ENCODE measurements at places on chromosomes 1 and 21. TPM values are rescaled to one million over a fixed set of nuclear protein-coding genes. Genes with fewer than 3 reads are reported as not detected.

DNA sequence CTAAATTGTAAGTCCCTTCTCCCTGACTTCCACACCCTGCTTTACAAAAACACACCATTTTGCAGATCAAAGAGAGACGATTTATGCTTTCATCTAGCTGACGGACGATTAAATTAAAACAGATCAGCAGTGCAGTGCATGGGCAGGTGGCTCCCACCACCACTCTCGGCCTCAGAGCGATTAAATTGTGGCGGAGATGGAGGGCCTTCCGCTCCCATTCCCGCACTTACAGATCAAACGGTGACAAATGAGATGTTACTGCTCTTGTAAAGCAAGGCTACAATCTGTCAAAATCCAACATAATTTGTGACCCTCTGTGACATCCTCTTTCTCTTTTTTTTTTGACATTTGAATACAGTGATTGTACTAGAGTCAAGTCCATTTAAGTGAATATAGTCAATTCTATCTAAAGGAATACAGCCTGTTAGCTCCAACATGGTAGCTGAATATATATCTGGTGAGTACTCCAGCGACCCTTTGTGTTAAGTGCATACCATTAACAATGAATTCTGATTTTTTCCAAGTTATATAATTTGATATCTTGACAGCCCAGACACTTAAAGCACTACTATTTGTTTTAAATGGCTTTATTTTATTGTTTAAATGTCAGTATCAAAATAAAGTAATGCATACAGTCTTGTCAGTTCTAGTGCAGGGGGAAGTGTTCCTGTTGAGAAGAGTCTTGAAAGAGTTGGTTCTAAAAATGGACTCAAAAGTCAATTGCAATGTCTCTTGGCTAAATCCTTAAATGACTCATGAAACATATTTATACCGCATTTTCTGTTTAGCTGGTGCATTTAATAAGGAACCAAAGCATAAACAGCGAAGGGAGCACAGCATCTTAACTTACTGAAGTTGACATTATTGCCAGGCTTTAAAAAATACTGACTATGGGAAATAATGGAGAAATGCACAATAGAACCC lies 109.0 kb downstream of the ESRRG start:
- no peaks in the 10 kb centered on the region for H3K4me1 ChIP-seq
- no peaks in the 10 kb centered on the region for H3K36me3 ChIP-seq
- no peaks in the 10 kb centered on the region for H3K27me3 ChIP-seq

DNA sequence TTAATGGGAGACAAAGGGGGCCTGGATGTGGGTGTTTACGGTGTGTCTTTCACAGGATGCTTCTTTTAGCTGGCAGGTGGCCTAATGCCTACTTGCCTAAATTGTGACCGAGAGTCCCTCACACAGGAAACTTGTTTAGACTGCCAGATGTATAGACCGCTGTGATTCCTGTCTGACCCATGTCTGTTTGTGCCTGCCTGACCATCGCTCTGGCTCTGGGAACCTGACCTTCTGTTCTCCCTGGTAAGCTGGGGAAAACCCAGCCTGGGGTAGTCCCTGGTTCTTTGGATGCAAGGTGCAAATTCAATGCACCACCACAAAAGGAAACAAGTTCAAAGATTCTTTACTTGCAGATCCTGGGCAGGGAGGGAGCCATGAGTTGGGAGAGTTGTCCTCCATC lies 68.4 kb downstream of the DMRTA2 start:
- H3K27me3 ChIP-seq: no peaks in the 10 kb centered on the region
- no peaks in the 10 kb centered on the region for H3K4me1 ChIP-seq
- no peak overlapping the region for H3K27ac ChIP-seq
- no peak for DNase-seq
- no peak overlapping the region for H3K4me3 ChIP-seq
- H3K36me3 ChIP-seq: no peaks in the 10 kb centered on the region

DNA sequence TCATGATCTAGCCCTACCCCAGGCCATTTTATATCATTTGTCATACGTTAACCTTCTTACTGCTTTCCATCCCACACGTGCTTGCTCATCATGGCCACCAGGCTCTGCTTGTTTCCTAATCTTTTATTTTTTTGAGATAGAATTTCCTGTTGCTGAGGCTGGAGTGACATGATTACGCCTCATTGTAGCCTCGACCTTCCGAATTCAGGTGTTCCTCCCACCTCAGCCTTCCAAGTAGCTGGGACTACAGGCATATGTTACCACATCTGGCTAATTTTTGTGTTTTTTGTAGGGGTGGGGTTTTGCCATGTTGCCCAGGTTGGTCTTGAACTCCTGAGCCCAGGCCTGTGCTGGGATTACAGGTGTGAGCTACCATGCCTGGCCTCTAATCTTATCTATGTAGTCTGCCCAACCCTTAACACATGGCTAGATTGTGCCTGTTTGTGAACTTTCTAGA lies 3.3 kb downstream of the UAP1 start:
- no peaks in the 10 kb centered on the region for H3K27me3 ChIP-seq
- H3K36me3 ChIP-seq: peaks cover 39% of the 10 kb centered on the region
- H3K27ac ChIP-seq: peak overlapping the region; percentile 20

The CLIC6 gene
- 1.3 TPM for total RNA-seq

The TCHHL1 gene
- not detected for total RNA-seq

The NEGR1 gene
- total RNA-seq: not detected

The TAS1R1 gene
- total RNA-seq: not detected

GRCh38 chr1:23044035-23044434 lies 24.8 kb downstream of the KDM1A start:
- peaks cover 32% of the 10 kb centered on the region for H3K4me1 ChIP-seq
- H3K36me3 ChIP-seq: peaks cover 19% of the 10 kb centered on the region
- no peak for DNase-seq
- H3K27me3 ChIP-seq: no peaks in the 10 kb centered on the region
- no peak overlapping the region for H3K27ac ChIP-seq

DNA sequence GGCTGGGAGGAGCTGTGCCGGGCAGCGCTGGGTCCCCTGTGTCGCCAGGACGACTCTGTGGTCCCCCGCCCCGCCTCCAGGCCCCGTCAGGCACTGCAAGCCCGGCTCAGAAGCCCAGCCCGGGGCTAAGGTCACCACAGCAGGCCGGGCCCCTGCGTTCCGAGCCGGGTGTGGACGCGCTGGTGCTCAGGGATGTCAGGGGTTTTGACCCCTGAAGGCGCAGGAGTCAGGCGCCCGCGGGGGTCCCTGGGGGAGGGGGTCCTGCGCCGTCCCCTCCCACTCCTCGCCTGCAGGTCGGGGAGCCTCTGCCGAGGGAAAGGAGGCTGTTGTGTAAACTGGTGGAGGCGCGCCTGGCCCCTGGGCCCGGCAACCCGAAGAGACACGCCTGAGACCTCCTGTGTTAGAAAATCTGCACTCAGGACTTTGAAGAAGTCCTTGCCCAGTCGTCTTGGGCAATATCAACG lies 23.7 kb upstream of the TMEM54 start:
- no peaks in the 10 kb centered on the region for H3K36me3 ChIP-seq
- no peak for DNase-seq

GRCh38 chr1:64743954-64744491 lies 852 bp upstream of the RAVER2 start:
- DNase-seq: no peak
- H3K27ac ChIP-seq: no peak overlapping the region
- peaks cover 38% of the 10 kb centered on the region for H3K27me3 ChIP-seq
- no peaks in the 10 kb centered on the region for H3K36me3 ChIP-seq

DNA sequence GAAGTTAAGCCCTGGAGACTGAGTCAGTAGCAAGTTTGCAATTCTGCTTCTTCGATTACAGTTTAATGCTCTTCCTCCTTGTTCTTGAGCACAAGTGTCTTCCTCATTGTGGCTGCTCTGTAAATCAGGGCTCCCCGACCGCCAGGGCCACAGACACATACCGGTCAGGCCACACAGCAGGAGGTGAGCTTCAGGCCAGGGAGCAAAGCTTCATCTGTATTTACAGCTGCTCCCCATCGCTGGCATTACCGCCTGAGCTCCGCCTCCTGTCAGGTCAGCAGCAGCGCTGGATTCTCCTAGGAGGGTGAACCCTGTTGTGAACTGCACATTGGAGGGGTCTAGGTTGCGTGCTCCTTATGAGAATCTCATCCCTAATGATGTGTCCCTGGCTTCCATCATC lies 1.7 kb upstream of the TRAPPC10 start:
- H3K4me1 ChIP-seq: peaks cover 29% of the 10 kb centered on the region
- peaks cover 25% of the 10 kb centered on the region for H3K36me3 ChIP-seq
- no peak overlapping the region for H3K27ac ChIP-seq

- no peak for DNase-seq
- no peak overlapping the region for H3K4me3 ChIP-seq
- no peaks in the 10 kb centered on the region for H3K27me3 ChIP-seq
Measured at GRCh38 chr1:36909946-36910725, 124.2 kb downstream of the GRIK3 start.

GRCh38 chr1:246544001-246544400 lies 22.1 kb downstream of the TFB2M start:
- H3K4me3 ChIP-seq: no peak overlapping the region
- no peak overlapping the region for H3K27ac ChIP-seq
- H3K4me1 ChIP-seq: peaks cover 2% of the 10 kb centered on the region
- no peak for DNase-seq
- no peaks in the 10 kb centered on the region for H3K27me3 ChIP-seq

The AVPR1B gene
- total RNA-seq: not detected

The CDC7 gene
- total RNA-seq: 27.4 TPM

DNA sequence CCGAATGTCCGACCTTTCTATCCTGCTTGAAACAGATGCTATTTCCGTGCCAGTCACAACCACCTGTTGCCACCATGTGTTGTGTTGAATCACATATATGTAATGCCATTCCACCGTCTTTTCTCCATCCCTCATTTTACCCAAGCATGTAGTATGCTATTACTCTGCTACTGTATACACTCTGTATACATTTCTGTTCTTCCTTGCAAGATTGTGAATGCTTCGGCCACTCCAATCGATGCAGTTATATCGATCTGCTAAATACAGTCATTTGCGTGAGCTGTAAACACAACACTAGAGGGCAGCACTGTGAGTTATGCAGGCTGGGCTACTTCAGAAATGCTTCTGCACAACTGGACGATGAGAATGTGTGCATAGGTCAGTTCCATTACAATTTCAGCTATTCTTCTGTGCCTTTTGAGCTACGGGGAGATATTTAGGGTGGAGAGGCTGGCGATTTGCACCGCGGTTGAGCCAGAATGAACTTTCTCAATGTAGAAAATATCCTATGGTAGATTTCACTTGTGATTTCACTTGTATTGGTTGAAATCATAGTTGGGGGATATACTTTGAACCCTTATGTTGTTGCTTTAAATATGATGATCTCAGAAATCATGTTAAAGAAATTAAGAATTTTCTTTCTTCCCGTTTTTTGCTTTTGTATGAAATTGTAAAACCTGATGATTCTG lies 289.8 kb downstream of the NTNG1 start:
- no peaks in the 10 kb centered on the region for H3K4me1 ChIP-seq
- no peak overlapping the region for H3K27ac ChIP-seq
- DNase-seq: no peak
- H3K27me3 ChIP-seq: peaks cover 2% of the 10 kb centered on the region
- H3K36me3 ChIP-seq: no peaks in the 10 kb centered on the region

The SFN gene
- 0.62 TPM for total RNA-seq

- no peaks in the 10 kb centered on the region for H3K27me3 ChIP-seq
- peaks cover 8% of the 10 kb centered on the region for H3K4me1 ChIP-seq
- H3K27ac ChIP-seq: no peak overlapping the region
- no peak for DNase-seq
- H3K36me3 ChIP-seq: peaks cover 13% of the 10 kb centered on the region
Measured at GRCh38 chr1:179121159-179121938, 39.5 kb downstream of the TOR3A start.

The KRTAP10-4 gene
- total RNA-seq: not detected

DNA sequence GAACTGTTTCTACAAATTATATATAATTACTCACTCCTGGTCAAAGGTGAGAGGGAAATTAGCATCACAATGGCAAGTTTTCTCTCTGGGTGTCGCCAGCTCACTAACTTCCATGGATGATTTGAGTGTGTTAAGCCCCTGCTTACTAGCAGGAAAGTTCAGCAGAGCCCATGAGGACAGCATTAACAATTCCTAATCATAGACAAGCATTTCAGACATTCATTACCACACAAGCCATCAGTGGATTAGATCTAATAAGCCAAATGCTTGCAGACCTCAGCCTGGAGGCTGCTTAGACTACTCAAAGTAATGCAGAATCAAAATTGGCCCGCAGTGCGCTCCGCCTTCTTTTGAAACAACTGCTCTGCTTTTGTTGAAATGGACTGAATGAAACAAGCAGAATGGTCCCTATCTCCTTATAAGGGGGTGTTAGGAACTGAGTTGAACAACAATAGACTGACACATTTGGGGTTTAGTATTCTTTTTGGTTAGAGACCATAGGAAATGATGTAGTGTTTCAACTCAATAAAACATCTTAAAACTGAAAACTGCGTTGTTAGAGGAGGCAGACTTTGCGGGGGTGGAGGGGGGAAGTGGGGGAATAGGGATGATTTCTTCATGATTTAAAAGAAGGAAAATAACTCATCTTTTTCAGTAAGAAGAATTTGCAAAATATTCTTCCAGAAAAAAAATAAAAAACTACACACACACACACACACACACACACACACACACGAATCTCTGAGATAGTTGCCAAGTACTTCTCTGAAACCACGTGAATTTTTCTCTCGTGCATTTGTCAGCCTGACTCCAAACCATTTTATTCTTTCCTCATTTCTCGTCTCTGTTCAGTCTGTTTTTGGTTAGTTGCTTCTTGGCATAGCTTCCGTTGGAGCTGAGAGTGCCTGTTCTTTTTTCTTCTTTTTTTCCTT lies 54.6 kb downstream of the GORAB start:
- no peak for DNase-seq
- H3K36me3 ChIP-seq: no peaks in the 10 kb centered on the region
- peaks cover 24% of the 10 kb centered on the region for H3K27me3 ChIP-seq
- H3K4me1 ChIP-seq: no peaks in the 10 kb centered on the region
- no peak overlapping the region for H3K27ac ChIP-seq

The ELF3 gene
- 0.62 TPM for total RNA-seq

The SLC37A1 gene
- 21.6 TPM for total RNA-seq

- H3K36me3 ChIP-seq: peaks cover 12% of the 10 kb centered on the region
- no peak overlapping the region for H3K27ac ChIP-seq
- no peak overlapping the region for H3K4me3 ChIP-seq
- no peak for DNase-seq
- H3K4me1 ChIP-seq: peaks cover 20% of the 10 kb centered on the region
Measured at GRCh38 chr1:186838380-186839040, 9.8 kb downstream of the PLA2G4A start.

The BEST4 gene
- 0.91 TPM for total RNA-seq

DNA sequence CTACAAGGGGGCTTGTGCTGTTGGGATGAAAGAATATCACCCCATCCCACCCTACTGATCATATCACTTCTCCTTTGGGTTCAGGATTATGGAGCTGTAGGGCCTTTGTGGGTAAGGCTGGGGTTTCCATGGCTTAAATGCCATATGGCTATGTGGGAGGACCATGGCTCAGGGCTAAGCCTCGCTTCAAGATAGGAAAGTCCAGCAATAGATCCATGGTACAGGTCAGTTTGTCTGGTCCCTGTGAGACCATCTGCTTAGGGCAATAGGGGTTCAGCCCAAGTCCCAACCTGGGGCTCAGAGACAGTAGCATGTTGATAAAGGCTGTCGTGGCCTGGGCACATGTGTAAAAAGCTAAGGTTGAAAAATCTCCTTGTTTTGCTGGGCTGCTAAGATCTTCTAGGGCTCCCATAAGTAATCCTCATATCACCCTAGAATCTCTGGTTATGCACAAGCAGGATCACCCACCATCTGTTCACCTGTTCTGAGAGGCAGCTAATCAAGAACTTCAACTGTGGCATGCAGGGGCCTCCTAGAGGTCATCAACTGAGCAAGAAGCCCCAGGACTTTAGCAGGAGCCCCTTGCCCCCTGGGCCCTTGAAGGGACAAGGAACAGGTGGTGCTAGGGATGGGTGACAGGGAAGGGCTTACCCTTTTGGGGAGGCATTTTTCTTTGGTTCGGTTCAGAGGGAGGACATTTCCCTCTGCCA lies 66.5 kb downstream of the UBE2T start:
- DNase-seq: no peak
- no peaks in the 10 kb centered on the region for H3K4me1 ChIP-seq
- no peak overlapping the region for H3K4me3 ChIP-seq
- H3K27me3 ChIP-seq: peaks cover 14% of the 10 kb centered on the region
- H3K36me3 ChIP-seq: no peaks in the 10 kb centered on the region
